ENCODE measurements at places on chromosomes 13 and 19.

GRCh38 chr13:39522329-39522728 lies 80.7 kb downstream of the LHFPL6 start:
- DNase-seq, result no peak

DNA sequence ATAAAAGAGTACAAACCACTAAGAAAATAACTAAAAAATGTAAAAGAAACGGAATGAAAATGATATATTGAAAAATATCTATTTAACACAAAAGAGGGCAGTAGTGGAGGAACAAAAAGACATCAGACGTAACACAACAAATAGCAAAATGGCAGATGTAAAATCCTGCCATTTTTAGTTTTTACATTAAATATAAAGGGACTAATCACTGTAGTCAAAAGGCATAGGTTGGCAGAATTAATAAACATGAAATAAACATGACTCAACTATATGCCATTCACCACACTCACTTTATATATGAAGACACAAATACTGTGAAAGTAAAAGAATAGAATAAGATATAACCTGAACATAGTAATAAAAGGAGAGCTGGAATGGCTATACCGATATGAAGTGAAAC lies 11.0 kb downstream of the MTUS2 start:
- DNase-seq, result no peak

DNA sequence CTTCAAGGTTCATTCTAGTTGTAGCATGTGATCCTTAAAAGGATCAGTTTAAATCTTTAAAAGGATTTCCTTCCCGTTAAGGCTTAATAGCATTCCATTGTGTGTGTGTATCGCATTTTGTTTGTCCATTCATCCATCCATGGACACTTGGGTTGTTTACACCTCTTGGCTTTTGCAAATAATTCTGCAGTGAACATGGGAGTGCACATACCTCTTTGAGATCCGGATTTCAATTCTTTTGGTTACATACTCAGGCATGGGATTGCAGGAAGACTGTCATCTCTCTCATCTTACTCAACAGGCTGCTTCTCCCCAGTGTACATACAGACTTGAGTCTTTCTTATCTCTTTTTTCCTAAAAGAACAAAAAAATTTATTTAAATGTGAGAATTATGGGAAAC lies 1.2 kb downstream of the RNF113B start:
- no peak for DNase-seq

- DNase-seq, result no peak
These were observed 2771.0 kb upstream of the PCDH20 start for GRCh38 chr13:64186503-64187250.

GRCh38 chr13:50711996-50712395 lies 131.5 kb downstream of the DLEU7 start:
- DNase-seq, result no peak

GRCh38 chr13:52419080-52419479 lies 13.1 kb upstream of the THSD1 start:
- DNase-seq, result no peak

DNA sequence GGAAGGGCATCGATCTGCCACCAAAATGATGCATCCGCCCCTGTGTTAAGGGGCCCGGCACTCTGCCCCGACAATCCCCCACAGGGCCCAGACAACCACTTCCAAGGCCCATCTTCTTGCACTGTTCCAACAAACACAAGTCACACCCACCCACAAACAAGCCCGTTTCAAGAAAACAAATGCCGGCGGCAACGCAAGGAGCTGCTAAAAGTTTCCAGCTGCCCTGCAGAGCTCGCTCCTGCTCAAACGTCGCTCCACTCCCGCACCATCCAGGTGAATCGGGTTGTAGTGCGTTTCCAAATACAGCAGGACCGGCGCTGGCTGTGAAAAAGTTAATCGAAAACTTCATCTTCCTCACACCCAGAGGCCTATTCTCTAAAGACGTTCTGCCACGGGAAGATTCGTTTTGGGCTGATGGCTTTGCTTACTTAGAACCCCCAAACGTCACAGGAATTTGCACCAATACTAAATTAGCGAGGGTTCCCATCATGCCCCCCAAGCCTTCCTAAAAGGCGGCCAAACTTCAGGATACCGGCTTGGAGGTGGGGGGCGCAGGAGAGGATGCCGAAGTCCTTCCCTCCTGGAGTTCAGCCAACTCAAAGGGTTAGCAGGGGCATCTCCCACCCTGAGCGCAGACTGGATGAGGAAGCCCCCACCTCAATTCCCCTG lies 107.4 kb upstream of the DOCK9 start:
- no peak for DNase-seq

DNA sequence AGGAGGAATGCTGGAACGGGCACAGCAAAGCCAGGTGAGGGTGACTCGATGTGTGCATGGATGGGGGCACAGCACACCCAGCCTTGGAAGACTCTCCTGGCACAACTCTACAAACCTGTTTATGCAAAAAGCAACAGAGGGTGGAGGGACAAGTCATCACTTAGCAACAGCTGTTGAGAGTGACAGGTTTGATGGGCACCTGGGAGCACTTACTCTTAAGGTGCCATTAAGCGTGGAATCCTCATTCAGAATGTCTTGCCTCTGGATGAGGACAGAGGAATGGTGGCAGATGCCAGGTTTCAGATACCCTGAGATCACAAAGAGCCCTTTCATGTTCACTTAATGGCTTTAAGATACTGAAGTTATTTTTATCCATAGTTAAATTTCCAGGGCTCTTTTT lies 97.0 kb downstream of the DCT start:
- DNase-seq, result no peak

DNA sequence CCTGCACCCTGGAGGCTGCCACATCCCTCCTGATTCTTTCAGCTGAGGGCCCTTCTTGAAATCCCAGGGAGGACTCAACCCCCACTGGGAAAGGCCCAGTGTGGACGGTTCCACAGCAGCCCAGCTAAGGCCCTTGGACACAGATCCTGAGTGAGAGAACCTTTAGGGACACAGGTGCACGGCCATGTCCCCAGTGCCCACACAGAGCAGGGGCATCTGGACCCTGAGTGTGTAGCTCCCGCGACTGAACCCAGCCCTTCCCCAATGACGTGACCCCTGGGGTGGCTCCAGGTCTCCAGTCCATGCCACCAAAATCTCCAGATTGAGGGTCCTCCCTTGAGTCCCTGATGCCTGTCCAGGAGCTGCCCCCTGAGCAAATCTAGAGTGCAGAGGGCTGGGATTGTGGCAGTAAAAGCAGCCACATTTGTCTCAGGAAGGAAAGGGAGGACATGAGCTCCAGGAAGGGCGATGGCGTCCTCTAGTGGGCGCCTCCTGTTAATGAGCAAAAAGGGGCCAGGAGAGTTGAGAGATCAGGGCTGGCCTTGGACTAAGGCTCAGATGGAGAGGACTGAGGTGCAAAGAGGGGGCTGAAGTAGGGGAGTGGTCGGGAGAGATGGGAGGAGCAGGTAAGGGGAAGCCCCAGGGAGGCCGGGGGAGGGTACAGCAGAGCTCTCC lies 6.9 kb upstream of the CEACAM5 start:
- DNase-seq, result no peak

- no peak for DNase-seq
These were observed 7.3 kb upstream of the STRN4 start for GRCh38 chr19:46753420-46754155.
